ENCODE measurements at places on chromosomes 4 and X. TPM values are rescaled to one million over a fixed set of nuclear protein-coding genes. Genes with fewer than 3 reads are reported as not detected.

Gene ZNF732
- total RNA-seq: not detected

Gene PAGE1
- total RNA-seq: not detected

Gene CFAP299
- total RNA-seq: not detected

Gene USP46
- 26.4 TPM for total RNA-seq

Gene LIMCH1
- total RNA-seq: 8.4 TPM

Gene PDGFRA
- 122 TPM for total RNA-seq

Gene ETDA
- total RNA-seq: not detected

DNA sequence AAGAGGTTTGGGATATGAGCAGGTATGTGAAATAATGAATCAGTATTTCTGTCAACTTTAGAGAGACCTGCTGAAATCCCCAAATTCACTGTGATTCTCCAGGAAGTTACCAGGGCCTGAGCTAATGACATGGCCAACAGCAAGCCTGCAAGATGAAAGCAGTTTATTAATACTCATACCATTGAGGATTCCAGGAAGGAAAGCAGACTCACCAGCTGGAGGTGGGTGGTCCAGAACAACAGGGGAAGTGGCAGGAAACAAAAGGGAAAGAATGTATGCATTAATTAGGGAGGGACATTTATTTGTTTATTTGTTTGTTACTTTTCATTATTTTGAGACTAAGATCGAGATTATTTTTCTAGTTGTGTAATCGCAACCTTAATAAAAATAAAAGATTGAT is 196.6 kb upstream of the AGA start:
- H3K36me3 ChIP-seq: no peaks in the 10 kb centered on the region
- H3K4me3 ChIP-seq: no peak overlapping the region
- no peak for DNase-seq
- H3K4me1 ChIP-seq: no peaks in the 10 kb centered on the region
- no peaks in the 10 kb centered on the region for H3K27me3 ChIP-seq

DNA sequence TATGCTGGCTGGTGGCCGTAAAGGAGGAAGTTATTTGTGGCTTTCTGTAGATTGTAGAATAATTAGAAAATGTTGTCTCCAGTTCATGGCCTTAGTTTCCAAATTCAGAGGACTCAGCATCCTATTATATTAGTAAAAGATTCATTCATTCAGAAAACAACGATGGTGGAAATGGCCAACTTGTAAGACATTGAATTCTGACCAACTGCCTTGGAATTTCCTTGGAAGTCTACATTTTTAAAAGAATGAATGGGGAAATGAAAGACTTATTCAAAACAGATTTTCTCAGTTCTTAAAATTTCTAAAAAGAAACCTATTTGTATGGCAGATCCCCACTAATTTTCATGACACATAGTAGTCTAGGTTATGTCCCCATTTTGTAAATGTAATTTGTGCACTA is 561.5 kb downstream of the ANKRD50 start:
- DNase-seq: no peak
- no peak overlapping the region for H3K4me3 ChIP-seq
- no peak overlapping the region for H3K27ac ChIP-seq
- no peaks in the 10 kb centered on the region for H3K36me3 ChIP-seq
- H3K4me1 ChIP-seq: no peaks in the 10 kb centered on the region
- no peaks in the 10 kb centered on the region for H3K27me3 ChIP-seq

DNA sequence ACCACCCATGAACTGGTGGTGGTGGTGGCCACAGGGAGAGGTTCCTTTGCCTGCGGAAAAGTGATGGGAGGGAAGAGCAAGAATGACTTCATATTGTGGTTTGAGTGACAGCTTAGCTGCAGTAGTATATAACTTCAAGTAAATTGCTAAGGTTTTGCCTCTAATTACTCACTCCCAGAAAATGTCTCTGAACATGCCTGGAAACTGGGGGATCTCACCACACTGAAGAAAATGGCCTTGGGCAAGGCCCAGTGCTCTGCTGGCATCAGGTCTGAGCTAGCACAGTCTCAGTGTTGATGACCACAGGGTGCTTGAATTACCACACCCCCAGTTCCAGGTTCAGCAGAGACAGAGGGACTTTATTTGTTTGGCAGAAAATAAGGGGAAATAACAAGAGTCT is 2085.4 kb downstream of the ARAP2 start:
- H3K36me3 ChIP-seq: no peaks in the 10 kb centered on the region
- DNase-seq: no peak
- no peaks in the 10 kb centered on the region for H3K4me1 ChIP-seq
- H3K27me3 ChIP-seq: no peaks in the 10 kb centered on the region
- H3K27ac ChIP-seq: no peak overlapping the region
- no peak overlapping the region for H3K4me3 ChIP-seq

- no peaks in the 10 kb centered on the region for H3K4me1 ChIP-seq
- no peaks in the 10 kb centered on the region for H3K36me3 ChIP-seq
- no peaks in the 10 kb centered on the region for H3K27me3 ChIP-seq
Measured at GRCh38 chr4:122539861-122540465, 80.9 kb downstream of the IL21 start.

Measured in Caco-2 (cell line).